ENCODE measurements at places on chromosomes 4 and X.

- DNase-seq: no peak
These were observed 70.7 kb upstream of the DCLK2 start for GRCh38 chr4:150007512-150007911.

DNA sequence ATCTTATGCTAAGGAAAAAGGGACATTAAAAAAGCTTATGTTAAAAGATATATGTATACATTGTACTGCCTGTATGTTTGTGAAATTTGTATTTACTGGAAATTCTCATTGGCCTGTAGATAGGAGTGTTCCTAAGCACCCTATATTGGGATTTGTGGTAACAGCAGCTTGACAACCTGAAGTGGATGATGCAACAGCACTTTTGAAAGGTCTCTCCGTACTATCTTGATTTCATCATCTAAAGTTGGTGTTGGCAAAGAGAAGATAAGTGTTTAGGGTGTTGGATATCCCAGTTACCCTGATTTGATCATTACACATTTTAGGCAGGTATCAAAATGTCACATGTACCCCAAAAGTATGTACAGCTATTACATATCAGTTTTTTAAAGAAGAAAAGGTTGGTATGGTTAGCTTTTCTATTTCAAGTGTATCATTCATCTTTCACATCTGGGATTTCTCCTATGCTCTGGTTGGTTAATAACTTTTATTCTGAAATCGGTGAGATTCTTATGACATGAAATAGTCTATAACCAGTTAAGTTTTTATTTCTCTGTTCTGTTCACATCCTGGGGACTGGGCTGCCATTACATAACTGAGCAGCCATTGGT, 10.3 kb downstream of the HADH start:
- no peak for DNase-seq

DNA sequence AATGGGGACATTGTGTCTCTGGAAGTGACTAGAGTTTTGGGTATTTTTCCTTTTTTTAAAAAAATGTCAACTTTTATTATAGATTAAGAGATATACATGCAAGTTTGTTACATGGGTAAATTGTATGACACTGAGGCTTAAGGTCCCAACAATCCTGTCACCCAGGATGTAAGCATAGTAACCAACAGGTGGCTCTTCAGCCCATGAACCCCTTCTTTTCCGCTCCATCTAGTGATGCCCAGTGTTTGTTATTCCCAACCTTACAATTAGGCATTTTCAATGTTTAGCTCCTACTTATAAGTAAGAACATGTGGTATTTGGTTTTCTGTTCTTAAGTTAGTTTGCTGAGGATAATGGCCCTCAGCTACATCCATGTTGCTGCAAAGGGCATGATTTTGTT, 102.7 kb downstream of the GRID2 start:
- no peak for DNase-seq

- DNase-seq: no peak
These were observed 48.8 kb downstream of the ZNF81 start for GRCh38 chrX:47885501-47885900.

GRCh38 chr4:111773858-111774257, 371.4 kb upstream of the FAM241A start:
- DNase-seq: no peak

DNA sequence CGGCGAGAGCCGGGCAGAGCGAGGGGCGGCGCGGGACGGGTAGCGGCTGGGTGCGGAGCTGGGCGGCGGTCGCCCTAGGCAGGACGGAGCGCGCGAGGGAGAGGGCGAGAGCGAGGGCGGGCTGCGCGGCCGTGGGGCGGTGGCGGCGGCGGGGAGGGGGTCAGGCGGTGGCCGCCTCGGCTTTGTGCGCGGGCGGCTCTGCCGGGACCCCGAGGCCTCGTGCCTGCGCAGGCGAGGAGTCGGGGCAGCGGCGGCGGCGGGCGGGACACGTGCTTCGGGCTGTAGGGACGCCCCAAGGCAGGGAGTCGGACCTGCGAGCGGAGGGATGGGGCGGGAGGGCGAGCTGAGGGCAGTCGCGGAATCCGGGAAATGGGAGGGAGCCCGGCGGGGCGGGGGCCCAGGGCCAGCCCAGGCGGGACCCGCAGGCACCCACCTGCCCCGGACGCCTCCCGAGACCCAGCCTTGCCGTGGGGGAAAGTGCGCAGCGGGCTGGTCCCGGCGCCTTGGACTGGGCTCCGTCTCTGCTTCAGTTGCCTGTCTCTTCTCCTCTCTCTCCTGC, 465 bp downstream of the BMPR1B start:
- DNase-seq: no peak

DNA sequence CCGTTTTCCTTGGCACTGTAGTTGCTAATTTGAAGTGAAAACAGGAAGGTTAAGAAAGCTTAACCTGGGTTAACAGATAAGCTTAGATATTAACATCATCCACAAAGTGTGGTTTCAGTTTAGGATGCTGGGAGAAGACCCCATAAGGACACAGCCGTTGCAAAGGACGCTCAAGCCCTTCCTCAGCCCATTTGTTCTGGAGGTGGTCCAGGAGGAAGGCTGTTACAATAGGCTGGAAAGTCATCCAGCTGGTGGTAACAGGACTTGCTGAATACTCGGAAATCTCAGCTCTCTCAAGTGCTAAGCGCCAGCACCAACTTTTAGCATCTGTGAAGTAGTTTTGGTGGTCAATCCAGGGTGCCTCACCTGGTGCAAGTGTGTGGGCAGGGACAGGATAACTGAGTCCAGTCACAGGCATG, 14.2 kb downstream of the CHST7 start:
- no peak for DNase-seq

GRCh38 chr4:153668647-153669046, 15.4 kb upstream of the TLR2 start:
- DNase-seq: no peak

GRCh38 chr4:119300101-119300978, 21.6 kb downstream of the FABP2 start:
- peak; percentile 93 for DNase-seq

- DNase-seq: no peak
These were observed 11.6 kb downstream of the RBMX2 start for GRCh38 chrX:130413415-130413814.

DNA sequence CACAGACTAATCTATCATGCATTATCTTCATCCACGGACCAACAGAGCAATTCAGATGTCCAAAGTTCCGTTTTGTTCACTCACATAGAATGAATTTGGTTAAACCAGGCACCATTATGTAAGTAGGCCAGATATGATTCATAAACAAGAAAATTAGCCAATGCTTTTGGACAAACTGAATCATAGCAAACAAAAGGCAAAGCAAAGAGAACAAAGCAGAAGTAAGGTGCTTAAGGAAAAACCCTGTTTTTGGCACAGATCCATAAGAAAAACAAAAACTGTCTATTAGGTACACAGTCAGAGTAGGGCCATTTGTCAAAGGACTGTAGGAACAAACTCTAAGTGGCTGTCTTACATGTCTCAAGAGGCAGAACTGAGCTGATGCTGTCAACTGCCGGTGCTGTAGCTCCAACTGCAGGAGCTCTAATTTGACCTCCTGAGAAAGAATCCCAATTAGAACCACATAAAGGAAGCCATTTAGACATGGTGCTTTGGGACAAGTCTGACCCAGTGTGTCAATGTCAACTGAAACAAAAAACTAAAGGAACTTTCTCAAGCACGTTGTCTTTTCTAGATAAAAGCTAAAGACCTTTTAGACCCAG, 146.7 kb downstream of the COL25A1 start:
- DNase-seq: no peak

DNA sequence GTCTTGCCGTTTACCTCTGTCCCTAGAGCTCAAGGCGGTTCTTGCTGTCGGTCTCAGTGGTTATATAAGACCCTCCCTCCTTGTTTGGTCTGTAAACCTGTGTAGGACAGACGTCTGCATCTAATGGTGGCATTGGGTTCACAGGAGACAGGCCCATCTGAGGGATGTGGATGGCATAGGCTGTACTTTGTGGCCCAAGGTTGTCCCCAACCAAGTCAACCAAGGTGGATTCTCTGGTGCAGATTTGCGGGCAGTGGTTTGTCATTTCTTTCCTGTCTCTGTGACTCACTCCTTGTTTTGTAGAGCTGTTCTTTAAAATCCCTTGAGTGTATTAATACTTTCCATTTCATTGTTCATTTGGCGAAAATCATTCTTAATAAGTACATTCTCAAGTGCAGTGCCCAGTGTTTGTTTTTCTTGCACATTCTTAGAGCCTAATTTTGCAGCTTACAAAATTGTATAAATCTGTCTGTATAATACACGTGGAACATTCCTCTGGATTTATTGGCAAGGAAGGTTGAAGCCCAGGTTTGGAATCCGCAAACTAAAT, 68.0 kb upstream of the TLR2 start:
- DNase-seq: no peak

DNA sequence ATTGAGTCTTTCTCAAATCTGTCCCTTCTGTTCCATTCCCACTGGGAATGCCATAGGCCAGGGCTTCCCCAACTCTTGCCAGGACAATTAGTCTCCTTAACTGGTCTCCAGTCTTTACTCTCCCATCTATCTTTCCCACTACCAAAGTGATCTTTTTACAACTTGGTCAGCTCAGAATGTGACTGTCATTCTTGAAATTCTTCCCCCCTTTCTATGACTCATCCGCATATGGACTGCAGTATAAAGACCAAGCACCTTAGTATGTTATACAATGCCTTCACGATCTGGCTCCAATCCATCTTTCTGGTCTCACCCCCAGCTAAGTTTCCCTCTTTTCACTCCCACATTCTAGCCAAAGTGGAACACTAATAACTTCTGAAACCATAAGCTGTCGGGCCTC, 383.8 kb downstream of the OPHN1 start:
- DNase-seq: no peak

DNA sequence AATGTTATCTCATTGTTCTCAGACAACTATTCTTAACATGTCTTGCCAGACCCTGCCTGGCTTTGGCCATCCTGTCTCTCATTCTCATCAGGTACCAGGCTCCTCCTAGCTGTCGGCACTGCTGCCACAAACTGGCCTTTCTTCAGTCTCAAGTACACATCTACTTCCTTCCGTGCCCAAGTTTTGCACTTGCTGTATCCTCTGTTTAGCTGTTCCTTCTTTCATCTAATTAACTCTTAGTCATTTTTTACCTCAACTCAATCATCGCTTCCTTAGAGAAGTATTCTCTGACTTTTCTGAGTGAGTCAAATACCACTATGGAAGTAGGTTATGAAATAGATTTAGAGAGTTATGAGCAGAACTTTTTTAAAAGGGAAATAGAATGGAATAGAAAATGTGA, 19.7 kb downstream of the CXCL3 start:
- no peak for DNase-seq

- peak; percentile 71 for DNase-seq
These were observed 669 bp downstream of the IRF2 start for GRCh38 chr4:184473499-184474262.

GRCh38 chr4:6779667-6780565, 2.6 kb upstream of the KIAA0232 start:
- no peak for DNase-seq

GRCh38 chr4:173522160-173522950, 7.7 kb downstream of the HAND2 start:
- DNase-seq: no peak

DNA sequence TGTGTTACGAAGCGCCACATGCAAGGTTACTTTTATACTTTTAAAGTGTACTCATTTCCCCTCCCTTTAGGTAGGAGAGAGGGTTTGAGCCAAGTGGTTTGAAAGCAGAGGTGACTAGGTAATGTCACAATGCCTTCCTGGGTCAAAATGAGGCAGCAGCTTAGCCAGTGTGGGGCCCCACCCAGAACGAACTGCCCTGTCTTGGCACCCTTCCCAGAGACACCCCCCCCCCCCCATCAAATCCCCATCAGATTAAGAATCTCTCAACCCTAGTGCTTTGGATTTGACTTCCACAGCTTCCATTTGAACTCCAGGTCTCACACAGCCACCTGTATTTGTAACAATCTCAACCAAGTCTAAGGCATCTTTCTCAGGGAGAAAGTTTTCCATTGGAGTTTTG, 31.1 kb downstream of the BCOR start:
- DNase-seq: no peak

DNA sequence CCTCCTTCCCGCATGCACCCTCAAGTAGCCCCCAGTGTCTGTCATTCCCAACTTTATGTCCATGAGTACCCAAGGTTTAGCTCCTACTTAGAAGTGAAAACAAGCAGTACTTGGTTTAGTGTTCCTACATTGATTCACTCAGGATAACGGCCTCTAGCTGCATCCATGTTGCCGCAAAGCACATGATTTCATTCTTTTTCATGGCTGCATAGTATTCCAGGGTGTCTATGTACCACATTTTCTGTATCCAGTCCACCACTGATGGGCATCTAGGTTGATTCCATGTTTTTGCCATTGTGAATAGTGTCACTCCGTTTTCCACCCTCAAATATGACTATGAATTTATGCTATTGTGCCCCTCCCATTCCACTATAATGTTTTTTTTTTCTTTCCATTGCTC, 130.5 kb upstream of the MXRA5 start:
- no peak for DNase-seq

DNA sequence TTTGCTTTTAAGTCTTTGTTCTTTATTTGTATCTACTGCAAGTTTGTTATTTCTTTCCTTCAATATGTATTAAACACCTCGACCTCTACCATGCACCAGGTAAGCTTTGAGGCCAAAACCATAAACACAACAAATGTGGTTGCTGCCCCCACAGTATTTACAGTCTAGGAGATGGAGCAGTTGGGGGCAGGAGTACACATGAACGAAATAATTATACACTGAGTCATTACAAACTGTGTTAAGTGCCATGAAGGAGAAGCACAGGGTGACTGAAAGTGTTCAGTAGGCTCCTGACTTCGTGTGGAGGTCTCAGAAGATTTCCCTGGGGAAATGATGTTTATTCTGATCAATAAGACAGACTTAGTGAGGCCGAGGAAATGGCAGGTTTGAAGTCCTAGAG, 30.3 kb downstream of the SLC25A43 start:
- no peak for DNase-seq

DNA sequence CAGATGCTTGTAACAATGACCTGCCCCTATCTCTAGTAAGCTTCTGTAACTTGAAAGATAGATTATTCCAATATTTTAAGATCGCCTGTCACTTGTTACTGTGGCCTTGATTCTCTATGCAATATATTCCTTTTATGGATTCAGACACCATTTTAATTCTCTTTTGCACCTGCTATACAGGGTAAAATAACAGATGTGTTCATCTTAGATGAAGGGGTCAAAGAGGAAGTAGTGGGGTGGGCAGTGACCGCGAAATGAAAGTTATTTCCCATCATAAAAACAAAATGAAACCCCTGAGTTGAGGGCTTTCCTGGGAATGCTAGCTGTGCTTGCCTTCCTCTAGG, 175.9 kb downstream of the TSPAN5 start:
- no peak for DNase-seq

GRCh38 chrX:64570204-64570603, 175.0 kb upstream of the MTMR8 start:
- DNase-seq: peak; percentile 39
